Sigmoid colon (tissue), 7 donors: ENCODE measurements at places on chromosomes 3 and 15. TPM values are rescaled to one million over a fixed set of nuclear protein-coding genes. Genes with fewer than 3 reads are reported as not detected.

- no peak overlapping the region for H3K4me3 ChIP-seq
- no peaks in the 10 kb centered on the region for H3K36me3 ChIP-seq
- DNase-seq = no peak
These were observed 3.3 kb downstream of the C3orf70 start for GRCh38 chr3:185149591-185149990.

DNA sequence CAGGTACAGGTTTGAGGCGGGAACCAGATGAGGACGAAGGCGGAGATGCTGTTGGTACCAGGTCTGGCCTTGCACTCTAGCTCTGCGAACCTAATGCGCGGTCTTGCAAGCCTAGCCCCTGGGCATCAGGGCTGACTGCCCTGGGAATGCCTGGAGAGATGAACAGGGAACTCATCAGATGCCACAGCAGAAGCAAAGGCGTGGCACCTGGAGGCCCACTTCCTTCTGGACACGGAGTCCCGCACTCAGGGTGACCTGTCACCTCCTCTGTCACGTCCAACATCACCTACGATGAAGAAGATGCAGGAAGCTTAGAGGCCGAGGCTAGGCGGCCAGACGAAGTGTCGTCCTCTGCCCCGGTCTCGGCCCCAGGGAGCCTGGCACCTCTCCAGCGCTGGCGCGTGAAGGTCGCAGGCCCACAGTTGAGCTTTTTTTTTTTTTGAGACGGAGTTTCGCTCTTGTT, 9.4 kb downstream of the RPLP1 start:
- peak overlapping the region; percentile 55 for H3K4me3 ChIP-seq
- no peaks in the 10 kb centered on the region for H3K27me3 ChIP-seq
- no peaks in the 10 kb centered on the region for H3K36me3 ChIP-seq
- no peaks in the 10 kb centered on the region for H3K4me1 ChIP-seq
- H3K27ac ChIP-seq = peak overlapping the region; percentile 94

- no peak overlapping the region for H3K4me3 ChIP-seq
- H3K27me3 ChIP-seq = no peaks in the 10 kb centered on the region
- peak; percentile 67 for DNase-seq
- H3K36me3 ChIP-seq = no peaks in the 10 kb centered on the region
- H3K4me1 ChIP-seq = no peaks in the 10 kb centered on the region
These were observed 23.7 kb upstream of the HERC1 start for GRCh38 chr15:63857461-63857856.

Gene KLHL6
- 2.0 TPM for total RNA-seq

DNA sequence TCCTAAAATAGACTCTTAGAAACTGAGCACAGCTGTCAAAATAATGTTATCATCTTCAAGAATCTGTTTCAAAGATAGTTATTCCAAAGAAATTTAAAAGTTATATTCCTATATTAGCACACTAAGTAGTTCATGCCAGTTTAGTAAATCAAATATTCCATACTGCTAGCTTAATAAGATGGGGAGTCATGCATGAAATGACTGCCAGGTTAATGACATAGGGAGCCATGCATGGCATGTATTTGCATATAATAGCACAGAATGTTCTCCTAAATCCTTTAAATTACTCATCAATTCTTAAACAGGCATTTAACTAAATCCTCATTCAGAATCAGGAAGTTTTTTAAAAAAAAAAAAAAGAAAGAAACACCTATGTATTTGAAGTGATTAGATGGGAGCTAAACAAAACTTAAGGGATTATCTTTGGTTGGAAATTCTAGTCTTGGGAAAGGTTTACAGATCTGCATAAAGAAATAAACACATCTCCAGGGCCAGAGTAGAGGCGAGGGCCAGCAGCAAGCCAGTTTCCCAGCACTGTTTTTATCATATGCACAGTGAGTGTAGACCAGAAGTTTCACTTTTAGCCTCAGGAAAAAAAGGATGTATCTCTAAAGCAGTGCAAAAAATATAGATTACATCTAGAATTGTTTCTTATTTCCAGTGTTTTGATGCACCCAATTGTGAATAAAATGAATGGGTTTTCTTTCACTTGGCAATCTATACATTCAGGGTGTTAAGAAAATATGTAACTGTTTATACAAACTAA, 366.4 kb upstream of the AGTR1 start:
- H3K4me3 ChIP-seq = no peak overlapping the region
- no peak for DNase-seq
- H3K27me3 ChIP-seq = no peaks in the 10 kb centered on the region

Gene ONECUT1
- not detected for total RNA-seq

GRCh38 chr3:126339466-126339865, 17.7 kb downstream of the KLF15 start:
- peak; percentile 60 for DNase-seq
- no peak overlapping the region for H3K27ac ChIP-seq
- H3K4me3 ChIP-seq = no peak overlapping the region
- no peaks in the 10 kb centered on the region for H3K27me3 ChIP-seq
- H3K36me3 ChIP-seq = no peaks in the 10 kb centered on the region
- no peaks in the 10 kb centered on the region for H3K4me1 ChIP-seq

GRCh38 chr3:160403028-160403545, 3.6 kb downstream of the SMC4 start:
- DNase-seq = no peak
- H3K4me1 ChIP-seq = peaks cover 15% of the 10 kb centered on the region
- H3K36me3 ChIP-seq = no peaks in the 10 kb centered on the region

- H3K27me3 ChIP-seq = no peaks in the 10 kb centered on the region
- no peak for DNase-seq
- no peak overlapping the region for H3K27ac ChIP-seq
- no peaks in the 10 kb centered on the region for H3K4me1 ChIP-seq
- H3K4me3 ChIP-seq = no peak overlapping the region
These were observed 72.1 kb downstream of the OTOL1 start for GRCh38 chr3:161568671-161569070.

Gene GAP43
- 7.2 TPM for total RNA-seq

Gene TRH
- total RNA-seq = not detected
